ENCODE measurements at places on chromosomes 12 and 14. TPM values are rescaled to one million over a fixed set of nuclear protein-coding genes. Genes with fewer than 3 reads are reported as not detected.

DNA sequence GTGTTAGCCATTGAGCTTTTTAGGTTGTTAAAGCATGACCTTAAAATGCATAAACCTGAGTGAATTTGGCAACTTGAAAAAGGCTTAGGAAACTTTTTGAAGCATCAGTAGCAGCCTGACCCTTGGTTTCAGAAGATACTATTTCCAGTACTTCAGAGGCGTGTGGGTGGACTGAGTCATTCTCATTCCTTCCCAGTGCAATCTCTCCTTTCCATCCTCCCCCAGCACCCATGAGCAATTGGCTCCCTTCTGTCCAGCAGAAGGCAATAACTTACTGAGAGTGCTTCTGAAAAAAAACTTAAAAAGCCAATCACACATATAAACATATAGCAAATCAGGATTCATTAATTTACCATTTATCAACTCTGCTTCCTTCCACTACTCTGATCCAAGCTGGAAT lies 299.3 kb upstream of the STXBP6 start:
- DNase-seq: no peak

- no peak for DNase-seq
These were observed 1558.5 kb upstream of the TMEM132C start for GRCh38 chr12:126708492-126708896.

DNA sequence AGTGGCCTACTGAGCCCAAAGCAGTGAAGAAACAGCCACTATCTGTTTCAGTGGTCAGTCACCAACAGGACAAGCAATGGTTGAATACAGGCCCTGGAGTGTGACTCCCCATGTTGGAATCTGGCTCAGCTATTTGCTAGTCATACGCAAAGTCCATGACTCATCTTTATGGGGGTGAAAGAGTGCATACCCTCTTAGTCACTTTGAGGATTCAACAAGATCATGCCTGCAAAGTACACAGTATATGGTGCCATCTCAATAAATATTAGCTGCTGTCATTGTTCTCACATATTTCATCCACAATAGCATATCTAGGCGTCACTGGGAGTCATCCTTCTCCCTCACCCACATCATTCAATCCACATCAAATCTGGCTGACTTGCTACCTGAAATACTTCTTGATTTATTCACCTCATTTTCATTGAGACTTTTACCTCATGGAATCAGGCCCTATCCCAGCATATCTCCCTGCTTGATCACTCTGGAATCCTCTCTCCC lies 26.4 kb upstream of the STAB2 start:
- DNase-seq: no peak

GRCh38 chr12:116666305-116666673 lies 71.6 kb downstream of the SPRING1 start:
- DNase-seq: no peak

DNA sequence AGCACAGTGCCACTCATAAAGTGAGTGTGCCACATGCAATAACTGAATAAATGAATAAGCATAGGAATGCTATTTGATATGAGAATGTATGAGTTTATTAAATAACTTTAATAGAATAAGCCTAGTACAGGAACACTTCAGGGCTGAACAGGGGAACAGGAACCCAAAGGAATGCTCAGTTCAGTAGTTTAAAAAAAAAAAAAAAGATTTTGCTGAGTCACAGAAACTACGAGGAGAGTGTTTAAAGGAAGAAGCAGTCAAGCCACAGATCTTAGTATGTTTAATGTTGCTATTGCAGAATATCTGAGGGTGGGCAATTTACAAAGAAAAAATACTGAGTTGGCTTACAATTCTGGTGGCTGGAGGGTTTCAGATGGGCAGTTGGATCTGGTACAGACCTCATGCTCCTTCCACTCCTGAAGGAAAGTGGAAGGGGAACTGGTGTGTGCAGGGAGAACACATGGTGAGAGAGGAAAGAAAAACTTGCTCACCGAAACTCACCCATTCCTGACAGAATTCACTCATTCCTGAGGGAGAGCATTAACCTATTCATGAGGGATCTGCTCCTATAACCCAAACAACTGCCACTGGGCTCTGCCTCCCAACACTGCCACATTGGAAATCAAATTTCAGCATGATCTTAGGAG lies 880.3 kb upstream of the MGAT4C start:
- no peak for DNase-seq

DNA sequence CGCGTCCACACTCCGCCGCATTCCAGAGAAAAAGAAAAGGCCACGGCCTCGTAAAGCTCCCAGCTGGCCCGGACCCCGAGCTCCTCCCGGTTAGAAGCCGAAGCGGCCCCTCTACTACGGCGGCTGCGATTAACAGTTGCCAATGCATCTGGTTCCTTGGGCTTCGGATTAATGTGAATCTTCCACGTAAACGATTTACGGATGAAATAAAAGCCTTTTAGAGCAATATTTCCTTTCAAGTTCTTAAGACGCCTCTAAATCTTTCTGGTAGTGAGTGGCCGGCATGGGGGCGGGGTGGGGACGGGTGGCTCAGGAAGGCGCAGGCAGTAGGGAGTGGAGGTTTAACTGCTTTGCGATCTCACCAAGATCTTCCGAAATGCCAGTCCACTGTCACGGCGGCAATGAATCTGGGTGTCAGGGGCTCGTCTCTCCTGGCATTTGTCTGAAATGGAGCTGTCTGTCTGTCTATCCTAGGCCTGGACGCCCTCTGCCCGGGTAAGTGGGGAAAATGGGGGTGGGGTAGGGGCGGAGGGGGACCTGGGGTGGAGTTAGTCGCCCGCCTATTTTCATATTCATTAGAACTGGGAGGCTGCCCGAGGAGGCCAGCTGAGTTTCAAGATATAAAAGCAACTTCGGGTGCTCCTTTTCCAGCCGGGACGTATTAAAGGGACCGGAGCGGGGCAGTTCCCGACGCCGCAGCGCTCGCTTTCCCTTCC lies 413 bp upstream of the ALX1 start:
- no peak for DNase-seq

DNA sequence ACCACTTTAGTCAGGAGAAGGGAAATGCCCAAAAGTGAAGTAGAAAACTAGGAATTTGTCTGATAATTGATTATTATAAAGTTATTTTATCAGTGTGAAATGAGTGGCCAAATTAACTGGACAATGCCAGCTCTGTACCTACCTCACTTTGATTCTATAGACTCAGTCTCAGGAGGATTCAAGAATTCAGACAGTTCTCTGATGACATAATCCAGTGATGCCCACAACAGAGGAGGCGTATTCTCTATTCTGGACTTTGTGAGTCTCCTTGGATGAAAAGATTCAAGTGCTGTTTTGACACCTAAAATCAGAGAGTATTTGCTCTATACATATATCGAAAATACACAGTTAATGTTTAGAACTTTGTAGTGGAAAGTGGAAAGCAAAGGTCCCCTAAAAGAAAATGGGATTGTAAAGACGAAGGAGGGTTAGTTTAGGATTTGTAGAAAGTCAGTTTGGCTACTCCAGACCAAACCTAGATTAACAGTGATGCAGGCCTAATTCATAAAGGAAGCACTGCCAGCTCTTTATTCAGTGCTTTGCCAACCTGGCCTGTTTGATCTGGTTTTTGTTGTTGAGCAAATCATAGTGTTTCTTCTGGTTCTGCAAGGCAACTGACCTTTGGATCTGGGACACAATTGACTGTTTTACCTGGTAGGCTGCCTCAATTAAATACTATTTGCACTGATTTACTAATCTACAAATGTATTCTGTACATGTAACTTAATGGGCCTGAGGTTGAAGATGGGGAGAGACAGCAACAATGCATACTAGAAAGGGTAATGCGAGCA lies 67.4 kb downstream of the DAD1 start:
- no peak for DNase-seq

DNA sequence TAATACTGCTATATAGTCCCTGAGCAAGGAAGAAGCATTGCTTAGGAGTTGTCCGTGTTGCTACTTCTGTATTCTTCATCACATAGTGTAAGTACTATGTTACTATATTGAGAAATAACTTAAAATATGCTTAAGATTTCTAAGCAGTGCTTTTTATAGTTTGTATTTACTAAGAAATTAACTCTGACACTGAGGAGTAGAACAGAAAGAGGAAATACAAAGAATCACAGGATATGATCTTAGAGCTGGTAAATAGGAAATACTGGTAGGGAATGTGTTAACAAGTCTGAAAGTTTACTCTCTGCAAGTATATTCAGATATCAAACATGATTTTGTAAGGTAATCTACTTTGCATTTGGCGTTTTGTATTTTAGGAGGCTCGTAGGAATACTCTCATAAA lies 15.5 kb downstream of the XPOT start:
- DNase-seq: no peak

GRCh38 chr12:116325336-116325664 lies 47.8 kb upstream of the MED13L start:
- no peak for DNase-seq

DNA sequence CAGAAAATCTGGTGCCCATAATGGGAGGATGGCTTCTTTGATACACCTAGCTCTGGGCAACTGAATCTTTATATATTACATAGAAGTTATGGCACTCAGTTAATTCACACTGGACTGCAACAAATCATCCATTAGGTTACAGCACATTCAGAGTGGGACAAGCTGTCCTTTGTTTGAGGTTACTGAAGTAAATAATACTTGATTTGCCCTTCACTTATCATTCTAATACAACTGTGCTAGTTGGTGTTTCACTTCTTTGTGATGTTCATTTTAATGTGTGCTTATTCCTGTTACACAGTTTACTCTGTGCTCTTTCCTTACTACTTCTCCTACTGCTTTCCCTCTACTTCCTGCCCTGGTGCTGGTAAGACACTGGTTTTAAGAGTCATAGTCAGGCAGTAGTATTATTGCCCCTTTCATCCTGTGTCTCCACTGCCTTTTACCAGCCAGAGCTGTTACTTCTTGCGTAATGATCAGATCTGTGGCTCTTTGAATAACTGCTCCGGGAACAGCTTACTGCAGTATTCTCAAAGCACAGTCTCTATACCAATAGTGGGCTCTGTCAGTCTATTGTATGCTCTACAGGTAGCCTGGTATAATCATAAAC lies 36.4 kb upstream of the GXYLT1 start:
- no peak for DNase-seq

GRCh38 chr12:127286281-127286680 lies 980.7 kb upstream of the TMEM132C start:
- DNase-seq: no peak

GRCh38 chr12:63880742-63881263 lies 36.3 kb downstream of the SRGAP1 start:
- no peak for DNase-seq

GRCh38 chr14:99241325-99242010 lies 30.5 kb downstream of the BCL11B start:
- no peak for DNase-seq

DNA sequence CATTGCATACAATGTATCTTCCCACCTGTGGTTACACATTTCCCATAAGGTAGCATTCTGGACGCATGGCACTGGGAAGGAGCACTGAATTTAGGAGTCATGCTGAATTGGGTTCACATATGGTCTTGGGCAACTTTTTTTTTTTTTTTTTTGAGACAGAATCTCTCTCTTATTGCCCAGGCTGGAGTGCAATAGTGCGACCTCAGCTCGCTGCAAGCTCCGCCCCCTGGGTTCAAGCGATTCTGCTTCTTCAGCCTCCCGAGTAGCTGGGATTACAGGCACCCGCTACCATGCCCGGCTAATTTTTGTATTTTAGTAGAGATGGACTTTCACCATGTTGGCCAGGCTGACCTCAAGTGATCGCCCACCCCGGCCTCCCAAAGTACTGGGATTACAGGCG lies 13.3 kb downstream of the DIP2B start:
- no peak for DNase-seq

- no peak for DNase-seq
These were observed 1.3 kb downstream of the C12orf75 start for GRCh38 chr12:105331805-105332251.

GRCh38 chr14:72311516-72311915 lies 379.3 kb downstream of the RGS6 start:
- DNase-seq: no peak

DNA sequence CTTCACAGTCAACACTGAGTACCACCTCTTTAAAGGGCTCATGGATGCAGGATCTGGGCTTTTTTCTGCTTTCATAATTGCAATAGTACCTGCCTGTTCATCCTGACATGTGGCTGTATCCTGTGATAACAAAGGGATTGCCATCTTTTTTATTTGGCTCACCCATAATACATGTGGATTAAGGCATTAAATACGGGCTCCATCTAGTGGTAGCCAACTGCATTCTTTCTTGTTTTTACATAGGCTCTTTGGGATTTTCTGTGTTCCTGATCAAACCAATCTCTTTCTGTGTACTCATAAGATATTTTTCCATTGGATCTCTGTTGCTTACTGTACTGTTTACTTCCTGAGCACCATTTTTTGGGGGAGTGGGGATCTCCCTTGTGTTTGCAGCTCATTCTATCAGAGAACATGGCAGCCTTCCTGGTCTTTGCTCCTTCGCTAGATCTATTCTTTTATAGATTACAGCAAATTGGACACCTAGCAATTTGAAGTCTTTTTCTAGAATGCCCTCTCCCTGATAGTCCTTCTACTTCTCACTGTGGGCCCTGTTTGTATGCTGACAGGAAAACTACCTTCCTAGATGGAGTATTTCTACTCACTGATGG lies 723.4 kb upstream of the MDGA2 start:
- peak; percentile 13 for DNase-seq

DNA sequence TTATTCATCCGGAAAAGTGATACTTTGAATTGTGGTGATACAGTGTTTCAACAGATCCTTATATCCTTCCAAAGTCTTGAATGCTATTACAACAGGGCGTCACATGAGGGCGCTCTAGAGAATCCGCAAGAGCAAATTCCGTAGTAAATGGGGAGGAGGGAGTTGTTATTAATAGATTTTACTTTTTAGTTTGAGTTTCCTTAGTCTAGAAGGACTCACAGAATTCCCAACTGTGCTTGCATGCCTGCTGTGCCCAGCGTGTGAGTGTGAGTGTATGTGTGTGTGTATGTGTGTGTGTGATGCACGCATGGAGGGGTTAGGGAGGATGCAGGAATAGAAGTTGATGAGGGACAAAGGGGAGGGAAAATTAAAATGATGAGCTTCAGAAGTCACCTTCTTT lies 375.3 kb downstream of the C12orf75 start:
- peak; percentile 64 for DNase-seq

Gene SCARB1
- 54.8 TPM for total RNA-seq

Gene CELA1
- total RNA-seq: not detected

Gene RBM19
- 35.3 TPM for total RNA-seq

Gene TDRD9
- not detected for total RNA-seq

Gene CATSPERB
- total RNA-seq: not detected

Gene KLHDC1
- 2.0 TPM for total RNA-seq

Gene HHIPL1
- total RNA-seq: 2.3 TPM

Gene SPIC
- total RNA-seq: not detected

Gene CCDC175
- 0.19 TPM for total RNA-seq

Gene OVCH1
- 0.16 TPM for total RNA-seq
